ENCODE measurements at places on chromosomes 5 and 9.

DNA sequence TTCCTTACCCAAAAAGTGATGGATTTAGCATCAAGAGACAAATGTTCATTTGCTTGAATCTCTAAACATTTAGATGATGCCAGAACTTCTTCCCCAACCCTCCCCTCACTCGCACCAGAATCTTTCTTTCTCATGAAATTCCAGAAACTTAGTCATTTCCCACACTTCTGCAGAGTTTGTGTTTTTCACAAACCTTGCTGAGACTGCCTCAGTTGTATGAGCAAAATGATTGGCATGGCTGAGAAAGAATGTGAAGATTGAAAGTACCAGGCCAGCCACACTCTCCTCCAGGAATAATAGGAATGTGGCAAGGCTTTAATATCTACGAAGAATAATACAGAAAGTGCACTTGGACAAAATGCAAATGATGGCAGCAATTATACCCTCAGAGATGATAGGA, 428.3 kb upstream of the CDH6 start:
- no peak for DNase-seq

DNA sequence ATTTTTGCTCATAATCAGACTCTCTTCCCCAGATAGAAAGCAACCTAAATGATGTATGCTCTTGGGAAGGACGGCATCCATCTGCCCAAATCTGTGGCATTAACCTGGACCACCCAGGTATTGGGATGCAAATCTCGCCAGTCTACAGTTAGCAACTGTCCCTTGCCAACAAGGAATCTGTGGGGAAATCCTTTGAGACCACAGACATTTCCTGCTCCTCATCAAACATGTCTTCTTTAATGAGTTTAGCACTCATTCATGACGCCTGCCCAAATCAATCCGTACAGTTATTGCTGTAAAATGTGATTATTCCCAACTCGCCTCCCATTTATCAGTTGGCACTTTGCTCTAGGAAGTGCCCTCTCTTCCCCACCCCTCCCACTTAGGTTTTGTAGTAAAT, 7.8 kb downstream of the ROR2 start:
- DNase-seq = no peak

- DNase-seq = no peak
Observed at GRCh38 chr5:107437986-107438510, 232.7 kb downstream of the EFNA5 start.

DNA sequence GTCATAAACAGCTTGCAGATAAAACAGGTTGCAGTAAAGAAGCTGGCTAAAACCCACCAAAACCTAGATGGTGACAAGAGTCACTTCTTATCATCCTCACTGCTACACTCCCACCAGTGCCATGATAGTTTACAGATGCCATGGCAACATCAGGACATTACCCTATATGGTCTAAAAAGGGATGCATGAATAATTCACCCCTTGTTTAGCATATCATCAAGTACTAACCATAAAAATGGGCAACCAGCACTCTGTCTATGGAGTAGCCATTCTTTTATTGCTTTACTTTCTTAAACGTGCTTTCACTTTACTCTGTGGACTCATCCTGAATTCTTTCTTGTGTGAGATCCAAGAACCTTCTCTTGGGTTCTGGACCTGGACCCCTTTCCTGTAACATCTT, 6.7 kb upstream of the SOX30 start:
- DNase-seq = no peak

GRCh38 chr5:160023007-160023907, 14.3 kb downstream of the TTC1 start:
- no peak for DNase-seq

GRCh38 chr5:161432798-161433197, 113.7 kb downstream of the GABRB2 start:
- DNase-seq = no peak
